ENCODE measurements at places on chromosomes 4 and X. TPM values are rescaled to one million over a fixed set of nuclear protein-coding genes. Genes with fewer than 3 reads are reported as not detected.

Gene SLIT2
- total RNA-seq: 10.5 TPM

Gene HSFX3
- total RNA-seq: not detected

Gene PPP4R3C
- total RNA-seq: not detected

Gene SPATA4
- 0.15 TPM for total RNA-seq

Gene FSTL5
- total RNA-seq: under 0.01 TPM

Gene CXCL9
- not detected for total RNA-seq

Gene SLC25A6
- 124 TPM for total RNA-seq

Gene PABPC1L2B
- total RNA-seq: not detected

Gene HTRA3
- total RNA-seq: 7.7 TPM

Gene MAN2B2
- total RNA-seq: 21.1 TPM

Gene SORCS2
- 0.29 TPM for total RNA-seq
